Body of pancreas (tissue), 4 donors: ENCODE measurements at places on chromosomes 1 and 21.
A peak's percentile ranks its signal among the peaks of the same experiment; 100 is the strongest.

DNA sequence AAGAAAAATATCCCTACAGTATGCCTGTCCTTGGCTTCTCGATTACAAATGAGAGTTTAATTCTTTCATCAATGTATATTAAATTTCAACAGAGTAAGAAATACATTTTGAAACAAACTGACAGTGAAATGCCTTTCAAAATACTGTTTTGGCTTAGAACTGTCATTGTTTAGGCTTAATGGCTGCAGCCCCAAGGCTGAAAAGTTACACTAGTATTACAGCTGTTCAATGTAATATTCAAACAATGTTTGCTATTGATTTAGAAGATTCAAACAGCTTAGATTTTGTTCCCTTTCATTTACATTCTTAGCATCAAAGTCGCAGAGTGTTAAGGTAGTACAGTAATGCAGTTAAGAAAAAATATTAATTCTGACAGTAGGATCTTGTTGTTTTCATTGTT, 882.9 kb upstream of the ADGRL2 start:
- no peak for DNase-seq

- DNase-seq: no peak
Measured at GRCh38 chr1:27161594-27161993, 6.7 kb upstream of the SLC9A1 start.

DNA sequence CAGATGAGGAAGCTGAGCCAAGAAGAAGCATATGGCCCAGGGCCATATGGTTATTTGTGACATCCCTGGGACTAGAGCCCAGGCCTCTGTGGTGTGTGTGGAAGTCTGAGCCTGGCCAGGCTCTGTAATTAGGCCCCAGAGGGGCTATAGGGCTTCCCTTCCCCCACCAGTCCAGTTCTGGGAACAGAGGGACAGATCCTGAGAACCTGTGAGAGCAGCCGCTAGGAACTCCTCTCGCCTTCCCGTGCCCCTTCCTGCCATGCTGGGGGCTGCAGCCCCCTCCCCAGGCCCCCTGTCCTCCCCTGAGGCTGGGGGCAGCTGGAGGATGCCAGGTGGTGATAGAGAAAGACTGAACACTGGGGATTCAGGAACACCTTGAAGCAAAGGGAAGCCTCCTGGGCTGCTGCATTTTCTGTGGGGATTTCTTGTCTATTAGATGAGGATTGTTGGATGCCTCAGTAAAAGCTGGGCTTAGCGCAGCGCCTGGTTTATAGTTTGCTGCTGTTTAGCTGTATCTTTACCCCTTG, 33.3 kb downstream of the COQ8A start:
- DNase-seq: peak; percentile 37

GRCh38 chr1:31668303-31668883, 23.7 kb upstream of the PEF1 start:
- no peak for DNase-seq

DNA sequence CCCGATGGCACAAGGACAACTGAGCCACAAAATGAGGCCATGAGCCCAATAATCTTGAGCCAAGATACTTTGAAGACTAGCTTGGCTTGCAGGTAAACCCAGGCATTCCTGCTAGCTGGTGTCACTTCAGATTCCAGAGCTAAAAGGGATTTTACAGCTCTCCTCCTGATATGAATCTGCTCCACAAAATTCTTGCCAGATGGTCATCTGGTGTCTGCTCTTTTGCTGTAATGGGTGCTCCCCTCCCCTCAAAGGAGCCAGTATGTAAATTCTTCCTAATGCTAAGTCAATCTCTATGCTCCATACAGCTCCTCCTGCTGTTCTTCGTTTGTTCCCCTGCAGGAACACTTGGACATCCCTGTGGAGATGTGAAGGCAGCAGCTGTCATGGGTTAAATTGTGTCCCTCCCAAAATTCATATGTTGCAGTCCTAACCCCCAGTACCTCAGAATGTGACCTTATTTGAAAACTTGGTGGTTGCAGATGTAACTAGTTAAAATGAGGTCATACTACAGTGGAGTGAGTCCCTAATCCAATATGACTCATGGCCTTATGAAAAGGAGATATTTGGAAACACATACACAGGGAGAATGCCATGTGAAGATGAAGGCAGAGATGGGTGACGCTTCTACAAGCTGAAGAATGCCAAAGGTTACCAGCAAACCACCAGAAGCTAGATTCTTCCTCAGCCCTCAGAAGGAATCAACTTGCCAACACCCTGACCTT, 180.6 kb upstream of the PALMD start:
- no peak for DNase-seq

DNA sequence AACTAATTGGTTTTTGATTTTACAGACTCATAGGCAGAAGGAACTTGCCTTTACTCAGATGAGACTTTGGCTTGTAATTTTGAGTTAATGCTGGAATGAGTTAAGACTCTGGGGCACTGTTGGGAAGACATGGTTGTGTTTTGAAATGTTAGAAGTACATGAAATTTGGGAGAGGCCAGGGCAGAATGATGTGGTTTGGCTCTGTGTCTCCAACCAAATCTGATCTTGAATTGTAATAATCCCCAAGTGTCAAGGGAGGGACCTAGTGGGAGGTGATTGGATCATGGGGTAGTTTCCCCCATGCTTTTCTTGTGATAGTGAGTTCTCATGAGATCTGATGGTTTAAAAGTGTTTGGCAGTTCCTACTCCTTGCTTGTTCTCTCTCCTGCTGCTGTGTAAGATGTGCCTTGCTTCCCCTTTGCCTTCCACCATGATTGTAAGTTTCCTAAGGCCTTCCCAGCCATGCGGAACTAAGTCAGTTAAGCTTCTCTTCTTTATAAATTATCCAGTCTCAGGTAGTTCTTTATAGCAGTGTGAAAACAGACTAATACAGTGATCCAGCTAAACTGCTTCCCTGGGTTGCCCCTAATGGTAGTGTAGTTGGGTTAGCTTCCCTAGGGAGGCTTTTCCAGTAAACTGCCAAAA, 10.2 kb downstream of the CPT2 start:
- no peak for DNase-seq

GRCh38 chr1:187294421-187295201, 465.9 kb downstream of the PLA2G4A start:
- no peak for DNase-seq

- DNase-seq: no peak
Measured at GRCh38 chr1:43522776-43523480, 7.8 kb upstream of the PTPRF start.

GRCh38 chr1:67977756-67978155, 72.7 kb downstream of the DIRAS3 start:
- no peak for DNase-seq

- DNase-seq: peak; percentile 5
Measured at GRCh38 chr21:45379171-45379900, 25.6 kb upstream of the COL18A1 start.

DNA sequence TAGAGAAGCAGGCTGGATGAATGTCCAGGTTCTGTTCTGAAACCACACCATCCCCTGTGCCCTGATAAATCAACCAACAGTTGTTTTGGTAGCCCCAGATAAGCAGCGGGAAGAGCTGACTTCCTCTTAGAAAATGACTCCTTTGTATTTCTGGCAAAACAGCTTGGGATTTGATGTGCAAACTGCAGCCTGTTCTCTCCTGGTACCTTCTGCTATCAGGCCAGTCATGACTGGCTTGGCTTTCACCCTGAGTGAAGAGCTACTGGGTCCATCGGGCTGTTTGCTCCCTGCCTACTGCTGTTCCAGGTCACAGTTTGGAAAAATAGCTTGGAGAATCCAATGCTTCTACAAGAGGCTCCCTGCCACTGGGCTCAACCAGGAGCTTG, 116.8 kb downstream of the DTL start:
- no peak for DNase-seq

GRCh38 chr1:244397131-244397530, 54.6 kb downstream of the ADSS2 start:
- DNase-seq: no peak

GRCh38 chr1:11948822-11949458, 14.4 kb downstream of the PLOD1 start:
- DNase-seq: no peak

- no peak for DNase-seq
Measured at GRCh38 chr21:45545691-45546531, 3.7 kb upstream of the SLC19A1 start.

- DNase-seq: no peak
Measured at GRCh38 chr1:163320891-163321290, 863 bp upstream of the NUF2 start.

DNA sequence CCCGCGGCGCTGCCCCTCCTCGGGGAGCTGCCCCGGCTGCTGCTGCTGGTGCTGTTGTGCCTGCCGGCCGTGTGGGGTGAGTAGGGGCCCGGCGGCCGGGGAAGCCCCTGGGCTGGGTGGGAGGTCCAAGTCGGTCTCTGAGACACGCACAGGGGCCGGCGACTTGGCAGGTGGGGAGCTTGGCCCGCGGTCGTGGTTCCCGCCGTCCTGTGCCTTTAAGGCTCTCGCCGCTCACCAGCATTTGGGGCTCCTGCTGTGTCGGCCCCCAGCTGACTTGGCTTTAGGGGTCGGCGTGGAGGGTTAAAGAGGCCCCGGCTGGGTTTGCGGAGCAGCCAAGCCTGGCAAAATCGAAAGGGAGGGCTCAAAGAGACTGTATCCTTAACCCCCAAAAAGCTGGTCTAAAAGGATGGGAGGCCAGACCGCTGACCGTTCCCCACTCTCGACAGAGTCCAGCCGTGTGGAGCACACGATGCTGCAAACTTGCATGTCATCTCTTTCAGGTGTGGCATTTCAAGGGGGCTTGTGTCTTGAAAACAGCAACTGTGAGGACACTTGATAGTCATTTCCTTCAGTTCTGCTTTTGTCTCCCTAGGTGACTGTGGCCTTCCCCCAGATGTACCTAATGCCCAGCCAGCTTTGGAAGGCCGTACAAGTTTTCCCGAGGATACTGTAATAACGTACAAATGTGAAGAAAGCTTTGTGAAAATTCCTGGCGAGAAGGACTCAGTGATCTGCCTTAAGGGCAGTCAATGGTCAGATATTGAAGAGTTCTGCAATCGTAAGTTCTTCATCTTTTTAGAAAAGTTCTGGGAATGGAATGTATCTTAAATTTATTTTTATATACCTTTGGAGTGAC, 540 bp downstream of the CD55 start:
- peak; percentile 14 for DNase-seq

GRCh38 chr1:197391303-197392226, 123.5 kb downstream of the CRB1 start:
- DNase-seq: no peak

- DNase-seq: no peak
Measured at GRCh38 chr21:44380876-44381275, 27.5 kb downstream of the TRPM2 start.

DNA sequence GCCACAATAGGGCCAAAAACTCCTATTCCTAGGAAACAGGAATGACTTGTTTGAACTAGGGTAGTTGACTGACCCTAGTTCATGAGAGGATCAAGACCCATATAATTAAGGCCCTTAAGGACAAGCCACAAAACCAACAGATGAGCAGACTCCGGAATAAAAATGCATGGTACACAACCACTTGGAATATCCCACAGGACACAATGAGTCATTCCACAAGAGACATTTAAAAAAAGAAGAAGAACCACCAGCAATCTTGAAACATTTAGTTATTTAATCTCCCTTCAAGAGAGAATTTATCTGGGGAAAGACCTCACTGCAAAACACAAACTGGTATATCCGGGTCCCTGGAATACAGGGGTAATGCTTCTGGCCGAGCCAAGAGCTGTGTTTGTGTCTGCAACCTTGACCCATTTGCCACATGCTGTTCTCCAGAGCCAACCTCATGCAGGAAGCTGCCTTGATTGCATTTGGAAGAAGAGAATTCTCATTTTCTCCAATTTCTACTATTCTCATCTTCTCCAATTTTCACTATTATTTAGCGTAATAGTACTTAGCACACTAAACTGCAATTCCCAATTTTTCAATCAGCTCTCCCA, 135.5 kb downstream of the TGFBR3 start:
- peak; percentile 61 for DNase-seq

GRCh38 chr1:16202281-16203210, 9.9 kb downstream of the ARHGEF19 start:
- no peak for DNase-seq

DNA sequence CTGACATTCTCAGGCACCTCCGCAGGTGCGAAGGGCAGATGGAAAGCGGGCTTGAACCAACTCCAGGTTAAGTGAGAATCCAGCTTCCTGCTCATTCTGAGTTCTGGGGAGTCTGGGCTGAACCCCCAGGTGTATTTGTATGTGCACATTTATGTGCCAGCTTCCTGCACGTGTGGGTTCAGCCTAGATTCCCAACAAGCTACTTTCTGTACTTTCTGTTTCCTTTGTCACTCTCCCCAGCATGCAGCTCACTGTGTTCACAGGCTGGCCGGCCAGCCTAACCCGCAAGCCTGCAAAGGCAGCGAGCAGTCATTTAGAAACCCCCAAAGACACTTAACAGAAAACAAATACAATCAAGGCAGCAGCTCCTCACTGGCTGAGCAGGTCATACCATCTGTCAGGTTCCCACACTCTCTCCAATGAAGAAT, 1.3 kb upstream of the IL19 start:
- peak; percentile 31 for DNase-seq

DNA sequence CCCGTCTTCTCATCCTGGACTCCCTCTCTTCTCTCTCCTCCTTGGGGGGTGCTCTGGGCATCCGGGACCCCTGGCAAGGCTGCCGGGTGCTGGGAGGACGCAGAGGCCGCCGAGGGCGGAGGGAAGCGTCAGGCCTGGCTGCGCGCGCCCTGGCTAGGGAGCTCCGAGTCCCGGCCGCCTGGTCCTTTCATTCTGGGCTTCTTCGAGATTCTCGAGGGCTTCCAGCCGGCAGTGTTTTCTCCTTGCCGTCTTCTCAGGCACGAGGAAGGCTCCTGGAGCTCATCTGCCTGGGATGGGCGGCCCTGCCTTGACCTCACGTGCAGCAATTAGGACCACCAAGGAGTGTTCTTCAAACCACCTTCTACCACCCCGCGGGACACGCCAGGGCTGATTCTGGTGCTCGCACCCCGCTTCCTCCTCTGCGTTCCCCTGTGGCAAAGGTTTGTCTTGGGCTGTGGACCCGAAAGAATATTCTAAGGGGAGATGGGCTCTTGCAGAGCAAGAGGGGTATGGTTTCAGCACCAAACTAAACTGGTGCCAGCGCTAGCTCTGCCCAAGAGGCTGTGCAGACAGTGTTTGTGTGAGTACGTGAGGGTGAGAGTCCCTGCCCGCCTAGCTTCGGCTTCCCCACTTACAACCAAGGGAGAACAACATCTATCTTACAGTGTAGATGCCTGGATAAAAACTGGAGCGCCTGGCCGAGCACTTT, 36.5 kb downstream of the PIK3CD start:
- DNase-seq: peak; percentile 36

- DNase-seq: no peak
Measured at GRCh38 chr1:30088594-30088993, 634.8 kb downstream of the MATN1 start.

- DNase-seq: no peak
Measured at GRCh38 chr1:187390215-187390818, 561.6 kb downstream of the PLA2G4A start.

DNA sequence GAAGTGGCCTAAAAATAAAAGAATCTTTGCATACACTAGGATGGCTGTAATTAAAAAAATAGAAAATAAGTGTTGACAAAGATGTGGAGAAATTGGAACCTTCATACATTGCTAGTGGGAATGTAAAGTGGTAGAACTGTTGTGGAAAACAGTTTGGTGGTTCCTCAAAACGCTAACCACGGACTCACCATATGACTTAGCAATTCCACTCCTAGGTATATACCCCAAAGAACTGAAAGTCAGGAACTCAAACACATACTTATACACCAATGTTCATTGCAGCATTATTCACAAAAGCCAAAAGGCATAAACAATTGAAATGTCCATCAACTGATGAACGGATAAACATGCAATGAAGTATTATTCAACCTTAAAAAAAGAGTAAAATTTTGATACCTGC, 10.8 kb upstream of the HMGCL start:
- DNase-seq: no peak
